ENCODE measurements at places on chromosomes 6 and 20.

DNA sequence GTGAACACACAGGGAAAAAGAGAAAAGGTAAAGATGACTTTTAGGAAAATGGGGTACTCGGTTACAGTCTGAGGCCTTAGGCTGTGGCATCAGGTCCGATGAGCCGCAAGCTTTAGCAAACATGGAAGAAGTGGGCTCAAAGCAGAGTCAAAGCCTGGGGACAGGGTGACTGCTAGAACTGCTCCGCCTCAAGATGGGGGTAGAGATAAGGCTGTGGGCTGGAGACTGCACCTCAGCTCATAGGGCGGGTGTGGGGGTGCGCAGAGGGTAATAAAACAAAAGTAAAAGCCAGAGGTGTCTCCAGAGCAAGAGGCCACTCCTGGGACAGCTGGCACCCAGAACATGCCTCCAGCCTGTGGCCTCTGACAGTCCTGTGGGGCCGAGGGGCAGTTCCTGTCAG, 21.3 kb upstream of the SYNDIG1 start:
- no peak for DNase-seq

DNA sequence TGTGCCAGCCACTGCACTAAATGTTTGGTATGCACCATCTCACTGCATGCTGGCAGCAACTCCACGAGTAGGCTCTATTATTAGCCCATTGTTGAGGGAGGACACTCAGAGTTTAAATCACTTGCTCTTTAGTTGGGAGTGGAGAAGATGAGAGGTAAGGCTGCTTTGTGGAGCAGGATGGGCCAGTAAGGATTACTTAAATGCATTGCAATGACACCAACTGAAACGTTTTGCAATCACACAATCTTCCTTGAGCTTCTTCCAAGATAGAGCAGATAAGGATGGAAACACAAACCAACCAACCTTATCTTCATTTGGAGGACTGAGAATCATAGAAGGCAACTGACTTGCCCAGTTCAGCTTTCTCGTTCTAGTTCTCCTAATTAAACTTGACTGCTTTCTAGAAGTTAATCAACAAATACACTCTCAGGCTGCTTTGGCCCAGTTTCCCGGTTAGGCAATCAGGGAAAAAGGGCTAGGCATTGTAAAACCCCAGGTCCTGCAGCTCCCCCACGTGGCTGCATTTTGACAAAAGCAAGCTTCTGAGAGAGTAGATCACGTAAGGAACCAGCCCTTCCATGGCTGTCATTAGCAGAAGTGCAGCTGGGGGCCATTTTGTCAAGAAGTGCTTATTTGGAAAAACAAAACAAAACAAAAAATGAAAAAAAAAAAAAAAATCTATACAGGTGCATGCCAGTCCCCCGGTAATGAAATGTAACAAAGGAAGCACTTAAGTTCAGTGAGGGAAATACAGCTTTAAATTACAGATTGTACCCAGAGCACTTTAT, 130.6 kb downstream of the BCAS1 start:
- peak; percentile 55 for DNase-seq

GRCh38 chr6:43413002-43413401, 14.3 kb upstream of the ABCC10 start:
- no peak for DNase-seq

DNA sequence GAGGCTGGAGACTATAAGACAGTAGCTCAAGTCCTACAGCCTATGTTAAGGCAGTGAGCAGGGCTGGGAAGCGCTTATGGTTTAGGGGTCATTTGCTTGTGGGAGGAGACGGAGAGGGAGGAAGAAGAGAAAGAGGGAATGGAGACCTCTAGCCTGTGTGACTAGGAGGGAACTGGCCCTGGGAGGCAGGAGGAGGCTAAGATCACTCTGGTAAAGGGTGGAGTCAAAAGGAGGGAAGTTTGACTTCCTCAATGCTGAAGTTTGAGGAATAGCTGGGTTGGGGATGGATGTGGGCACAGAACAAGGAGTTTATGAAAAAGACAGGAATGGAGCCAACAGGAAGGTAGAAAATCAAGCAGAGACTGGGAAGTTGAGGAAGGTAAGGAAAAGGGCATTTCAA, 6.4 kb upstream of the BACH2 start:
- no peak for DNase-seq

GRCh38 chr6:56222499-56222898, 24.9 kb downstream of the COL21A1 start:
- no peak for DNase-seq

DNA sequence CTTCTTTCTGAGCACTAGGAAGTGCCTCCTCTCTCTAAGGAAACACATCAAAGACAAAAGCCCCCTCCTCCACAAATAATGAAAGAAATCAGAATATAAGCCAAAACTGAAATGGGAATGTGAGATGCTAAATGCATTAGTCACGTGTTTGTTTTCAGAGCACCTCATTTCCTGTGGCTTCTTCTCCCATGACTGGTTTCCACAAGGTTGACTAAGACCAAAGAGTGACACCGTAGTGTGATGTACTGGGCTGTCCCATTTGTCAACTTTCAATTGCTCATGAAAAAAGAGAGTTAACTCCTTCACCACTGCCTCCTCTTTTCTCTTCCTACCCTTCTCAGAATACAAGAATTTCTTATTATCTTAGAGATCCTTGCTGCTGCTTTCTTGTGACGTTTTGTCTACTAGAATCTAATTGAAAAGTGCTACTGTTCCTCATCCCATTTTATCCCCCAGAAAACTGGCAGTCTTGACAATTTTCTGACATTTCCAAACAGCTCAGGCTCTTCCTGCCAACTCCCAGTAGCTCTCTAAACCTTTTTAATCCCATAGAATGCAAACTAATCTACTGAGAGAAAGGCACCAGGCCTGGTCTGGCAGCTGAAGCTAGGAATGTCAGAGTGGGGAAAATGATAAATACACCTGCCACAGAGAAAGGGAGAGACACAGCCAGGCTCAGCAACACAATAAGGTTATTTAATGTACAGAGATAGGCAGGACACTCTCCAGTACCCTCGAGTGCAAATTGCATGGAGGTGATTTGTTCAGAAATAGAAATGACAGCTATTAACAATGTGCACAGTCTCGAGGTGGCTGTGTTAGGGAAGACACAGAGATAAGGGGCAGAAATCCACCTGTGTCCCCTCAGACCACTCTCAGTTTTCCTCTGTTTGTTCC, 671.7 kb upstream of the NRSN1 start:
- DNase-seq = no peak

DNA sequence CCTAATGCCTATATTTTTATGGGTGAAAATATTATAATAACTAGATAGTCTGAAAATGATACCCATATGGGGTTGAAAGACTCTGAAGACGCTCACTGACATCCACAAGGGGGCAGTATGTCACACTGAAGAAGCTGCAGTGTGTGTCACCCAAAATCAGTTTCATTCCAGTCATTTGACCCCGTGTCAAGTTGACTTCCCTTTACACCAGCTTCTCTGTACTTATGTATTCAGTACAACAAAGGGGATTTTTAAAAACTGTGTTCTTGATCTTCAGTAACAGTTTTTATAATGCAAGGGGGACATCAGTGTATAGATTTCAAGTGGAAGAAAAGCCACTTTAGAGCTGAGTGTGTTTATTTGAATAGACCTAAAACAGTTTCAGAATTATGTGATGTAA, 19.3 kb downstream of the FAXC start:
- peak; percentile 29 for DNase-seq

DNA sequence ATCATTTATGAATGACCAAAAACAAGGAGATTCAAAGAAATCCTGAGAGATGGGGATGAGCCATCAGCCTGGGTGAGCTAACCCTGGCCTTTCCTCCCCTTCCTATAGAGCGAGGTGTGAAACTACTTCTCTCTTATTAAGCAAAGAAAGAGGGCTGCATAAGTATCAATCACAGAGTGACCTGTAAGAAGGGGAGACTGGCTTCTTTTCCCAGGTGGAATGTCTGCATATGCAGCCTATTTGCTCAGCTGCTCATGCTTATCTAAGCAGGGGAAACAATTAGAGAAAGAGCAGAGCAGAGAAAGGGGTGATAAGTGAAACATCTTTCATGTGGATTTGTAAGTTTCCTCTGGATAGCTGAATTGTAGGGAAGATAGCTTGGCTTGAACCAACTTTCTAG, 160.0 kb downstream of the PKHD1 start:
- no peak for DNase-seq

DNA sequence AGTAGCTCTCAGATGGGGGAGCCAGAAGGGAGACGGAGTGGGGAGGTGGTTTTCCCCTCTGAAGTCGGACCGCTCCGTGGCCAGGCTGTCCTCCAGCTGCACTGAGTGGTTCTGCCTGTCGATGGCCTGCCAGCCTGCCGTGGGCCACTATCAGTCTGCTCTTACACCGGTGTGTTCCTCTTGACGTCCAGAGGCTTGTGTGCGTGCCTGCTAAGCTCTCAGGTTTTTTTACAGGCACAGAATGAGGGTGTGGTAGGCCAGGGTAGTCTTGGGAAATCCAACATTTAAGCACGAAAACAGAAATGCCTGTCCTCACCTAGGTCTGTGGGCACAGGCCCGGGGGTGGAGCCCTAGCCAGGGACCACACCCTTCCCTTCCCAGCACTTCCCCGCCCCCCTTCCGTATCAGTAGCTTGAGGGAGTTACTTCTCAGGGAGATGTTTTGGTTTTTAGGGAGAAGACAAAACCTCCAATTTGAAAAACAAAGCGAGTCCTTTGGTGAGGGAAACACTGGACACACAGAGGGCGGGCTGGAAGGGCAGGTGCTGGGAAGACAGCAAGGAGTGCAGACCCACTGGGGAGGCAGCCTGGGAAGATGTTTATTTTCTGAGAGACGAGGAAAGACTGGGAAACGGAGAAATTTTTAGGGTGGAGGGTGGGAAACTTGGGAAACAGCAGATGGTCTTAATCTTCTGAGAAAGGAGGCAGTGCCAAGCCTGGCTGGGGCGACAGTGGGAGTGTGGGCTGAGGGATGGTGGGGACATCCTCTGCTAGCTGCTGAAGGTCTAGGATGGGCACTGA, 106.5 kb downstream of the LY86 start:
- no peak for DNase-seq

- DNase-seq = no peak
Measured at GRCh38 chr20:8536262-8536618, 404.2 kb downstream of the PLCB1 start.

GRCh38 chr20:57998276-57998675, 230.2 kb downstream of the ANKRD60 start:
- DNase-seq = no peak

GRCh38 chr20:38728911-38729642, 4.8 kb downstream of the SLC32A1 start:
- DNase-seq = no peak

DNA sequence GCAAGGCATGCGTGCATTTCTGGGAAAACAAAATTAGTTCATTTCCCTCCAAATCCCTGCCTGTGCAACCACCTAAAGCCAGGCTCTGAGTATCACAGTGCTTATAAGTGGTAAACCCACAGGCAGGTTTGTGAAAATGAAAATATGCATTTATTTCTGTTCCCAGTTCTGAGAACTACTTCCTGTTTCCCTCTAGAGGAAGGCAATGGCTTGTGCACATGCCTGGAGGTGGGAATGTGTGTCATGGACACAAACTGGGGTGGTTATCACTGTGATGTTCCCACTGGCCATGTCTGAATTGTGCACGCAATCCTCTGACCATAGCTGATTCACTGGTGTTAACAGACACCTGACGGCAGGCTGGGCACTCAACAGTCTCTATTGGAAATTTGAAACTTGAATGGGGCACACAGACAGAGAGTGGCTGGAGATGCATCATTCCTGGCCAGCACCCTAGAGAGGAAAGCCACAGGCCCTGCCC, 26.3 kb downstream of the FAM110A start:
- no peak for DNase-seq

DNA sequence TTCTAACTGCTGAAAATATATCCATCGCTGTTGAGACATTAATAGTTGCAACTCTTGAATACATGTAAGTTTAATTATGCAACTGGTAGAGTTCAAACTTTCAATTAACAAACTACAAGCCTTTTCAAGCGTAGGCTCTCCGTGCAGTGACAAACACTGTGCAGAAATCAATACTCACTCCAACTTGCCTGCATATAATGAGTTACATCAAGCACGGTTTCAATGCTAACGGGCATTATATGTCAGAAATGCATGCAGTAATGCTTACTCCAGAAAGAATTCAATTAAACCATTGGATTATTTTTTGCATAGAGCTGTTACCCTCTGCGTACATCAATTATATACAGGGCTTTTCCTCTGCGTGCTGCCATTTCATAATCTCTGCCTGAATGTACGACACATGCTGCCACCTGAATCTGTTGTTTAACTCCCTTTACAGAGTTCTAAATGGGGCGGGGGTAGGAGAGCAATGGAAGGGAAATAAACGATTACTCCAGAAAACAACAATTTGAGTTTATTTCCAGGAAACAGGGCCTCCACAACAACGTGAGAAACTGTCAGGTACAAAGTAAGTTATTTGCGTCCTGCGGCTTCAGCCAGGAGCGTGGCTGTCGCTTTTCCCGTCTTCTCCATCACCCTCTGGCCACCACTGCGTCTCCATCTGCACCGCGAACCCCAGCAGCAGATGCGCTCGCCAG, 1.8 kb downstream of the PTPRK start:
- DNase-seq = no peak

DNA sequence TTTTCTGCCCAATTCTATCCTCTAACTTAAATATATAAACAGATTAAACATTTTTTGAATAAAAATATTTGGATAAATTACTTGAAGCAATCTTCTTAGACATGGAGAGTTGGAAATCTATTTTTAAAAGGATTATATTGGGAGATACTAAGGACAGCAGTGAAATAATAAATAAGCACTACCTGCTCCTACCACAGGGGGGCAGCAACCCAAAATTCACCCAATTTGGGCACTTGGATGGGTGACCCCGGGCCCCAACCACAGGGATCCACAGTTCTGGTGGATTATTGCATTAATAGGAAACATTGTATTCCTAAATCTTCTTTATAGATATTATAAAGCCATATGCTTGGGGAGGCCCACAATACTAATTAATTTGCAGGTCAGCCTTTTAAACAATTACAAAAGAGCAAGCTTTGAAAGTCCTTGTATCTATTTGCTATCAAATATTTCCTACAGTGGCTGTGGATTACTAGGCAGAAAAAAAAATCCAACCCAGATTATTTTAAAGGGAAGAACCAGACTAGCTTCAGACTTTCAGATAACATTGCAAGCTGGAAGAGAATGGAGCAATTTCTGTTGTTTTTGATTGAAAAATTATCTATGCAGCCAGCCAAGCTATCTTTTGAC, 66.4 kb upstream of the PDE10A start:
- peak; percentile 14 for DNase-seq

DNA sequence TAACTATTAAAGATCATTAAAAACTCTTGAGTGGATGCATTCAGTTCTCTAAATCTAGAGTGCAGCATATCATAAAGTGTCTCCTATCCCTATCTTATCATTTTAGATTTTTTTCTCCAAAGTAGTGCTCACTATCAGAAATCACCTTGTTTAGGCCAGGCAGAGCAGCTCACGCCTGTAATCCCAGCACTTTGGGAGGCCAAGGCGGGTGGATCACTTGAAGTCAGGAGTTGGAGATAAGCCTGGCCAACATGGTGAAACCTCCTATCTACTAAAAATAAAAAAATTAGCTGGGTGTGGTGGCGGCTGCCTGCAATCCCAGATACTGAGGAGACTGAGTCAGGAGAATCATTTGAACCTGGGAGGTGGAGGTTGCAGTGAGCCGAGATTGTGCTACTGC, 368.9 kb downstream of the PRKN start:
- no peak for DNase-seq

GRCh38 chr6:169406804-169407203, 153.2 kb upstream of the THBS2 start:
- DNase-seq = no peak

All from activated CD4-positive, alpha-beta T cell treated with anti-CD3 and anti-CD28 coated beads, Interleukin-2, amount 50 U/mL, for 1 hour (primary cell).